ENCODE measurements at places on chromosomes 4 and X.

DNA sequence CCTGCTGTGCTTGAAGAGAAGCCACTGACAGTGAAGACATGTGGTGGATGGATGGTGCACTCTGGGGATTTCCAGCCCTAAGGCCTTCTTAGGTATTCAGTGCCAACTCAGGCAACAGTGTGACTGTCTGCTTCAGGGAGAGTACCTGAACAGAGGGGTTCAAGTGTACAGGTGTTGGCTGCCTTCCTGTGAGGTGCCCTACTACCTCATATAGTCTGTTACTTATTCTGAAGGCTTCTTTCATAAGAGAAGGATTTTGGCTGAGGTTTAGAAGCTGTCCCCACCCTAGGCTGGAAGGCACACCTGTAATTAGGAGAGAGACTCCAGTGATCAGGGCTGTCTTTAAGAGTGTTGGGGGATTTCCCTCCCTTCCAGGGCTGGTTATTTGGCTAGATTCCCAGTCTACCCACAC lies 1.8 kb downstream of the FTHL17 start:
- DNase-seq = no peak

DNA sequence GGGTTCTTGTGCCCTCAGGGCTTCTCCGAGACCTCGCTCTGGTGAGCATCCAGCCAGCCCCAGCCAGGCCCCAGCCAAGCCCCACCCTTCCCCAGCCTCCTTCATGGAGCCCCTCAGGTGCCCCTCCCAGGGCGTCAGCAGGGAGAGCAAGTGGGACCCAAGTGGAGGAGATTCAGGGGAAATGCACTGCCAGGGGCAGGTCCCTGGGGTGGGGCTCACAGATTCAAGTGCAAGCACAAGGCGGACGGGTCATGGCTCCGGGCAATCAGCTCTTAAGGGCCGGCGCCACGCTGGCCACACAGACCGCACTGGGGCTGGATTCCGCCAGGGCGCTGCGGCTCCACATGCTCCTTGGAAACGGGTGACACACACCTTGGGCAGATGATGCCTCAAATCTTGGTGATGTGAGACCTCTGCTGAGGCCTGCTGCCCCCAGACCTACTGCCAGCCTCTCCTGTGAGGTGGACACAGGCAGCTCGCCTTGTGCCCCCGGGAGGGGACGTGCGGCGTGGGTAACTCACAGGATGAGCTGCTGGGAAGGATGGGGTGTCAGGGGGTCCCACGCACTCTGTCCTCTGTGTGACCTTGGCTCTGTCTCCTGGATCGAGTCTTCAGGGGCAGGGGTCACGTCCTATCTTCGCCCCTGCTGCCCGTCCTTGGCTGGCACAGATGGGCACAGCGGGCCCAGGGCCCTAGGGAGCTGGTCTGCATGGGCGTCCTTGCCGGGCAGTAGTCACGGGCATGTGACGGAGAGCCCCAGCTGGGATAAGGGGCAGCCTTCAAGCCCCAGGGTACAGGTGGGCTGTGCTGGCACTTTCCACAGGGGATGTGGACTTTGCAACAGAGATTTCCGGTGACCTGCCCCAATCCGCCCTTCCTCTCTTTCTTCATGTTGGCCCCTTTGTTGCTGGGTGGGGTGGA lies 17.1 kb downstream of the NAT8L start:
- DNase-seq = no peak

DNA sequence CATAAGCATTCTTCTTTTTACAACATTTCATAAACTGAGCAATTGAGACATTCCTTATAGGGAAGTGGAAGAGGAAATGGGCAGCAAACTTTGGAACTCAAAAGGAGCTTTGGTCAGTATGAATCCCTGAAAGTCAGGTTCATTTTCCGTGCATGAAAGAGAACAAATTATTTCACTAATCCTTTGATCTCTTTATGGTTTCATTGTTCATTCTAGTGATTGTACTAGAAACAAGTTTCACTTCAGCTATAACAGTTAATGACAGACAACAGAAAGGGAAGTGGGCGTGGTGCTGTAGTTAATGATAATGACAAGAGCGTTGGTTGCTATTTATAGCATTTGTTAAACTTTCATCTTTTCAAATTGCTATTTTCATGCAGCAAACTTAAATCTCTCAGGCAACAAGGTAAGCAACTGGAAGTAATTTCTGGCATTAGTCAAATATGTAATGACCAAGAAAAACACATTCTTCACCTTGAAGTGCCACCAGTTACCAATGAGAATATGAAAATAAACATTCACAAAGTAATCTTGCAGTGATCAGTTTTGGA lies 98.4 kb downstream of the AREG start:
- DNase-seq = no peak

DNA sequence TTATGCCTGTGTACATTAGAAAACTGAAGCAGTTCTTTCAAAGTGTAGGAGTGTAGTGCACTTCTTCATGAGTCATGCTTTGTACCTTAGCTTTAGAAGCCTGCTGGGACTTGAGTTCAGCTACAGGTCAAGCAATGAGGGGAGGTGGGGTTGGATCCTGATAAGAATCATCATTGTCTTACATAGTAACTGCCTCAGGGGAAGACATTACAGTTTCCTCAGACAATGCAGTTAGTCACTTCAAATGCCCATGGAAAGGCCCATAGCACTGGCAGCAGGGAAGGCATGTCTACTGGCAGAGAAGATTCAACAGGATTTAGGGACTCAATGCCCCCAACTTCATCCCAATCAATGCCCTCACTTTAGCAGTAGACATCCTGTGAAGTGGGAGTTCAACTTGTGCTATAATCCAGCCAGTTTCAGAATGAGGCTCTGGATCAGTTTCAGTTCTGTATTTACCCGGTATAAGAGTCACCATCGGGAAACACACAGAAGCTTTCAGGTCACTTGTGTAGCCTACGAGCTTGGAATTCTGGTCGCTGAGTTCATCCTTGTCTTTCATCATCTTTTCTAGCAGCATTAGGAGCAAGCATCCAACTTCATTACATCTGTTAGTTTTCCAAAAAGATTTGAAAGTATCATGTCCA lies 1216.5 kb downstream of the RAPGEF2 start:
- no peak for DNase-seq

DNA sequence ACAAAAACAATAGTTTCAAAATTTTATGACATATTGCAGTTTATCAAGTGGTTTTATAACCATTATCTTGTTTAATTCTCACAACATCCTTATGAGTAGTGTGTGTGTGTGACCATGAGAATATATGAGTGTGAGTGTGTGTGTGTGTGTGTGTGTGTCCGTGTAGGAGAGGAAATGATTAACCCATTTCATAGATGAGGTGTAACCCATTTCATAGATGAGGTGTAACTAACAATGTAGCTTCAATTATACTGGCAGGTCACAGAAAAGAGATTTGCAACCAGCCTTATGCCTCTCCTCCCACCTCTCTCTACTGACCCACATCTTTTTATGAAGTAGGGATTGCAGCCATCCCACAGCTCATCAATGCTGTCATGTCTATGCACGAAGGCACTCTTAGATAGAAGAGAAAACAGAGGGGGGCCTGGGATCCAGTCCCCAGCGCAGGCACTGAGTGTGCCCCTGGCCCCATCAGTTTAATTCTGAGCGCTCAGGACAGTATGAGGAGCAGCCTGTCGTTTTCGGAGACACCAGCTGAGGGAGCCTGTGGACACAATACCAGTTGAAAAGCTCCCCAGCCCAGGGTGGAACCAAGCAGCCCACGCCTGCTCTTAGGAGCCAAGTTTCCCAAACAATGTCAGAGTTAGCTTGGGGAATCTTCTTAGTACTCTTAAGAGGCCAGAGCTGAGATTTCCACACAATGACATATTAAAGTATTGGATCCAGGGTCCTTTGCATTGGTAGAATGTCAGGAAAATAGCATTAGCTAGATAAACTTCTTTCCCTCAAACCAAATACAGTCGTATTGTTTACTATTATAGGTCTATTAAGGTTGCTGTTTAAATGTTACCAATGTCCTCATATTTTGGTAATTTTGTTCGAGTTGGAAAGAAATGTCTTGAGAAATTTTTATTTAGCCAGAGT lies 88.6 kb downstream of the PALLD start:
- DNase-seq = no peak

GRCh38 chrX:123993904-123994635 lies 32.6 kb downstream of the STAG2 start:
- DNase-seq = no peak

- no peak for DNase-seq
These were observed 106.6 kb upstream of the PCDH18 start for GRCh38 chr4:137638934-137639333.

- DNase-seq = no peak
These were observed 107.4 kb upstream of the STOX2 start for GRCh38 chr4:183797445-183798300.

DNA sequence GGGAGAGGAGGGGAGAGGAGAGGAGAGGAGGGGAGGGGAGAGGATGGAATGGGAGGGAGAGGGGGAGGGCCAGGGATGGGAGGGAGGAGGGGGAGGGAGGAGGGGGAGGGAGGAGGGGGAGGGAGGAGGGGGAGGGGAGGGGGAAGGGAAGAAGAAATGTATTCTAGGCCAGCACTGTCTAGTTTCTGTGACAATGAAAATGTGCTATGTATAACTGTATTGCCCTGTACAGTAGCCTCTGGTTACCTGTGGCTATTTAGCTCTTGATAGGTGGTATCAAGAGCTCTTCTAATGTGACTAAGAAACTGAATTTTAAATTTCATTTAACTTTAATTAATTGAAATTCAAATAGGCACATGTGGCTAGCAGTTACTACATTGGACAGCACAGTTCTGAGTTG lies 143.1 kb downstream of the BTC start:
- DNase-seq = no peak

DNA sequence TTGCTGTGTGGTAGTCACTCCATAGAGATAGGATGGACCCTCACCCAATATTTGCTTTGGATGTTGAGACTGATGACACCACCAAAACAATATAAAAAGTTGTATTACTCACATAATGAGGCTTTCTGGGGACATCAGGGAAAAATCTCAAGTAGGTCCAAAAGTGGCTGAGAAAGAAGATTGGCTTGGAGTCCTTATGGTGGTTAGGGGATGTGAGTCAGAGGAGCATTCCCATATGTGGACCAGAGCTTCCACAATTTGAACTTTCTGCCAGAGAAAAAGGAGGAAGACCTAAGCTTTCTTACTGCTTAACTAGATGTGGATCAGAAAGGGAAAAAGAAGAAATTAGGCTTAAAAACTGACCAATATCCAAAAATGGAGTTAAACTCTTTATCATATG lies 460.5 kb downstream of the SH3BGRL start:
- no peak for DNase-seq

DNA sequence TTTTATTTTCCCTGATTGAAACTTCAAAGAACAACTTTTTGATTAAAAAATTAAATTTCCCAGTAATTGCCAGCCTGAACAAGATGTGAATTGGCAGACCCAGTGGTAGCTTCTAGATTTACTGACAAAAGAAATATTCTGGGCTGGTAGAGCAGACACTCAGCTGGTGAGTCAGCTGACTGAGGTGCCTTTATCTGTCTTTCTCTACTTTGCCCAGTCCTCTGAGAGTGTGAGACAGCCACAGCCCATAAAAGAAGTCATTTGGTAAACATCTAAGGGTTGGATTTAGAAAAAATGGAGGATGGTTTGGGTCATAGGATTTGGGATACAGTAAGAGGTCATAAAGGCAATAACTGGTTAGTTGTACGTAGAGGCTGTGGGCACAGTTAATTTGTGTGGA lies 54.5 kb downstream of the CCSER1 start:
- DNase-seq = no peak

- no peak for DNase-seq
These were observed 61.3 kb upstream of the TLR2 start for GRCh38 chr4:153622778-153623240.

DNA sequence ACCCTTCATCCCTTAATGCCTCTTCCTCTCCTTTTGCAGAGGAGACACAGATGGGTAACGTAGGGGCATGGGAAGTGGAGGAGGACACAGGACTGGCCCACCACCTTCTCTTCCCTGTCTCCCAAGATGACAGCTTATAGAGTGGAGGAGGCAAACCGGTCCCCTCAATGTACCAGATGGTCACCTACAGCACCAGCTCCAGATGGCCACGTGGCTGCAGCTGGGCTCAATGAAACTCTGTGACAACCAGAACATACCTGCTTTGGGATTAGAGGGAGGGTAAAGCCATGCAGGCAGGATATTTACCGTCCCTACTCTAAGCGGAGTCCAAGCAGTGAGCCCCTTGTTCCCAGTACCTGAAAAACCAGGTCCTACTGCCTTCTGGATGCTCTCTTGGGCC lies 7.5 kb upstream of the KLHL15 start:
- no peak for DNase-seq

DNA sequence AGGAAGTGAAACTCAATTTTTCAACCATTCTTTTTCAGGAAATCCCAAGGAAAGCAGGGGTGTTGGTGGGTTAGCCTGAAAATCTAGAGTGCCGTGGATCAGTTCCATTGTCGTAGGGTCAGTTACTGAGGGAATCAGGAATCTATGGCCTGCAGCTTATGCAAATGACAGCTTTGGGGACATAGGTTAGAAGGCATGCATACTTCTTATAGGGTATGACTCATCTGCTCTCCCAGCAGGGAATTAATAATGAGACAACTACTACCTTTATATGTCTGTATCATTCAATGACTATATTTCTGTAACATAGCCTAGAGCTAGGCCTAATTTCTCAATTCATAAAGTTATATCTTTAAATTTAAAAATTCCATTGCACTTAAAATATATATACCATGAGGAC lies 36.6 kb downstream of the ZNF41 start:
- DNase-seq = no peak

GRCh38 chr4:55359397-55359916 lies 13.4 kb downstream of the SRD5A3 start:
- no peak for DNase-seq

DNA sequence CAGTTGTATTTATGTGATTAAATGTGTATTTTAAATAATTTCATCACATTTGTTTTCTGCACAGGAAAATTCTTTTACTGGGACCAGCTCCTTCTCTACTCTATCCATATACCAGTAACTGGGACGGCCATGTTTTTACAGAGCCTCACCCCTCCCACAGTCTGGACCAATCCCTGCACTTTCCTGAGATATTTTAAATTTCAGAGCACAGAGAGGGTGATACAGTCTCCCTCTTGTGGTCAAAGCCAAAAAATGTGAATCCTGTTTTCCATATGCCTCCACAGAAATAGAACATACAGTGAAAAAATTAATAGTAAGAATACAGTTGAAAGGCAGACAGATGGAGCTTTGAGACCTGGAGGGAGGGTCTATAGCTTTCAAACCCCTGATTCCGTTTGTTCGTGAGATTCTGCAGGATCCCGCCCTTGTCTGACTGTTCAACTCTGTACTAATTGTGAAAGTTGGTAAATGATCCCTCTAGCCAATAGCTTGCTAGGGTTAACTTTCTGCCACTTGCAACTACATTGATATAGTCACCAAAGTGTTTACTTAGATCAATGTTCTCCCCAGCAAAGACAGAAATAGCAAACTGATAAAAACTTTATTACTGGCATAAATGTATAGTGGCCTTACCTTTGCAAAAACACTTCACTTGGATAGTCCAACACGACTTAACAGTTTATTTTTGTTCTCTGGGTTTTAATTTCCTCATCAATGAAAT lies 172.2 kb downstream of the PPARGC1A start:
- DNase-seq = no peak

Data from putamen (tissue), 1 donor.